Stimulated activated CD4-positive, alpha-beta T cell treated with anti-CD3 and anti-CD28 coated beads, Interleukin-4, amount 100 ng/mL, for 4 hours (primary cell): ENCODE measurements at places on chromosomes 7 and 10.

DNA sequence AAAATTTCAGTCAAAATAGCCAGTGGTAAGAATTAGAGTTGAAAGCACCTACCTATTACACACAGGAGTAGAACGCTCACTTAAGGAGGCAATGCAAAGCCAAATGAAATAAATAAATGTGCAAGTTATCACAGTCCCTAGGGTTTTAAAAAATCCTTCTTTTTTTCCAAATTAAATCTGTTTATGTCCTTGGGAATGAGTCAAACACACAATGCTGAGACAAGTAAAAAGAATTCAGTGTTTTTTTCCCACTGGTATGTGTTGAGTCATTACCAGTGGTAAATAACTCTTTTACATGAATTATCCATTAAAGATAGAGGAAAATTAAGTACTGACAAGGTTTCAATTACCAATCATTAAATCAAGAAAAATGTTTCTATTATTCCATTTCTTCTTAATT, 438.6 kb downstream of the TNS3 start:
- DNase-seq, result no peak

GRCh38 chr7:27868131-27868550, 128.2 kb downstream of the TAX1BP1 start:
- DNase-seq, result no peak

DNA sequence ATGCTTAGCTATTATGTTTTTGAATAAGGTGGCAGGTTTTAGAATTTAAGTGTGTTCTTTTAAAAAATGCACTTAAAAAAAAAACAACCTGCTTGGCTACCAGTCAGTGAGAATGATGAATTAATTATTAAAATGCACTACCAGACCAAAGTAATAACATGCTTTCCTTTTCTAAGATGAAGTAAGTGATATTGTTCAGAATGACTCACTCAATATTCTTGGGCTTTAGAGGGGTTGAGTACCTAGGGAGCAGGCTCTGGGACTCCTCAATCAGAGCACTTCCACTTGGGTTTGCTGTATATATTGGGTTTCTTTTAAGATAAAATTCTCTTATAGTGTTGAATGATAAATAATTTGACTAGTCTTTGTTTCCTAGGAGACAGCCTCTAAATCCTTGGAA, 8.6 kb downstream of the STAM start:
- no peak for DNase-seq

GRCh38 chr7:132865366-132866143, 216.3 kb downstream of the CHCHD3 start:
- no peak for DNase-seq

GRCh38 chr7:468681-469562, 50.7 kb downstream of the PDGFA start:
- DNase-seq, result no peak

DNA sequence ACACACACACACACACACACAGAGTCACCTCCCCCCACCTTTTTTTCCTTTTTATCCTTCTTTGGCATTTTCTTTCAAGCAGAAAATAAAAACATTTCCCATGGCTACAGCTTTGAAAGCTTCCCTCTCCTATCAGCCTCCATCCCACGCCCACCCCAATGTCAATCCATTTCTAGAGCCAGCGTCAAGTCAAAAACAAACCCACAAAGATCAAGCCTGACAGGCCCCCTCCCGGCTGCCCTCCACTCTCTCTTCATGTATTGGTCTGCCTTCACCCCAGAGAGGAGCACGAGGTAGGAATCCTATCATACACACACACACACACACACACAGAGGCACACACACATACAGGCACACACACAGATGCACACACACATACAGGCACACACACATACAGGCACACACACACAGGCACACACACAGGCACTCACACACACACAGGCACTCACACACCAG, 8.0 kb upstream of the TNRC18 start:
- no peak for DNase-seq

GRCh38 chr7:98483276-98483963, 82.5 kb upstream of the BAIAP2L1 start:
- DNase-seq, result no peak

DNA sequence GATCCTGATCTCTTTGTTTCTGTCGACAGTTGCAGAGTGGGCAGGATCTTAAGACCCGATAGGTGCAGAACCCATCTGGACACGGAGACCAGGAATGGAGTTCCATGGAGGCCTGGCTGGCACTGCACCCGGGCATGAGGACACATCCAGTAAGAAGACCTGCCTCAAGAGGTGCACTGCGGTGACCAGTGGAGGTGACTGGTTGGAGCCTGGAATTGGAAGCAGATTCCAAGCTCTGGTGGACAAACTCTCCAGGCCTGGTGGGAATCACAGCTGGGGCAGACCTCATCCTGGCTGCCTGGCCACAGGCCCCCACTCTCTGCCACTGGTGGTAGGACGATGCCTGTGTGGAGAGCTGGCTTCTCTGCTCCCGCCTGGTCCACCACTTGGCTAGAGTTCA, 31.0 kb downstream of the ZNF775 start:
- no peak for DNase-seq

GRCh38 chr7:102326157-102326889, 29.9 kb downstream of the SPDYE6 start:
- DNase-seq, result no peak

DNA sequence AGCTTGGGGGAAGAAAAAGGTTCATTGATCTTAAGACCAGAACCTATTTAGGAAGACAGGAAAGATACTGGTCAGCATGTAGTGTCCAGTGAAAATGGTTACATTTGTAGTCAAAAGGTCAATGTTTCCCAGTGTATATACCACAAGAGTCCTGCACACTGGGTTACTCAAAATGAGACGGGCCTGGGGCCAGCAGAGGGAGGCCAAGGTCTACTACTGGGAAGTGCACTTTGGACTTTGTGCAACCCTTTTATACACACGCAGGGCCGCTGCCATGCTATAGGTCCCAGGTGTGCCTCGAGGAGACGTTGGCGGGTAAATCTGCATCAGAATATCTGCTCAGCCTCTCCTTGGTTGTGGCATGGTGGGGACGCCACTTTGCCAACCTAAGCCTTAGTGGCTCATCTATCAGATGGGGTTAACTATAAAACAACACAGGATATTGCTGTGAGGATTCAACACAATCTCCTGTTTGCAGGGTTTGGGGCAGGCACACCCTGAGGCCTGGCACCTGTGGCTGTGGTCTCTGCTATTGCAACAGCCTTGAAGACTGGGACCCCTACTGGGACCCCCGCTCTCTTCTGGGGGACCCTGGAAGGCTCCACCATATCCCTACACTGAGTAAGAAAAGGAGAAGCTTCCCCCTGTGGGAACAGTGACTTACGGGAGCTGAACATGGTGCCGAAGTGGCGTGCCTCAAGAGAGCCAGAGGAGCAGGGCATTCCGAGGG, 19.7 kb downstream of the CLRN3 start:
- no peak for DNase-seq

GRCh38 chr7:64628192-64628591, 37.7 kb upstream of the ZNF107 start:
- DNase-seq, result no peak

DNA sequence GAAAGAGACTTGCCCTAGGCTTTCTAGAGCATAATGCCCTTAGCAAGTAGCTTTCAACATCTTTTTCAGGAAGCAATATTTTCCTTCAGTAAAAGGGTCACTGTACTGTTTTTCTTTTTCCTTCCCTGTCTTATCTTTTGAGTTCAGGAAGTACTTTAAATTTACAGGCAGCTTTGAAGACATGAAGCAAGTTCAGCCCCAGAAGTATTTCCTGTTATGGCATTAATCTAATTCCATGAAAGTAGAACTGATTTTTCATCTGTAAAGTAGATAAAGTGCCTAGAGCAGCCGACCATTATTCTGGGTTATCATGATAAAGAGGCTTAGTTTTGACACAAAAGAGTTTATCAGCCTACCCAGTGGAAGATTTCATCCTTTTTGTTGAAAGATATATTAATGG, 288.2 kb downstream of the ADK start:
- DNase-seq, result no peak

DNA sequence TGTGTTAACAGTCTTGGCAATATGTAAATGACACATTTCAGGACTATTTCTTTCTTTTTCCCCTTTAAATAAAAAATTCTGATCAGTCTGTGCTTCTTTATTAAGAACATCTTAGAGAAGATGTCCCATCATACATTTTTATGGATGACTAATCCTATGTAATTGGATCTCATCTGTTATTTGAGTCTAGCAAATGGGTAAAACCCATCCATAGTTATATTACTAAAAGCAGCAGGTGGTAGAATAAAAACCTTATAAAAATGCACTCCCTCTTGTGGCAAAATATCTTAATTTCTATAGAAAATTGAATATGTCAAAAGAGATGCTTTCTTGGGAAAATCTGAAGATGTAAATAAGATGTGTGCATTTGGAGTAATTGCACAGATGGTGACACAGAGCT, 35.3 kb downstream of the TRRAP start:
- DNase-seq, result no peak
